ENCODE measurements at places on chromosomes 2 and 18.

DNA sequence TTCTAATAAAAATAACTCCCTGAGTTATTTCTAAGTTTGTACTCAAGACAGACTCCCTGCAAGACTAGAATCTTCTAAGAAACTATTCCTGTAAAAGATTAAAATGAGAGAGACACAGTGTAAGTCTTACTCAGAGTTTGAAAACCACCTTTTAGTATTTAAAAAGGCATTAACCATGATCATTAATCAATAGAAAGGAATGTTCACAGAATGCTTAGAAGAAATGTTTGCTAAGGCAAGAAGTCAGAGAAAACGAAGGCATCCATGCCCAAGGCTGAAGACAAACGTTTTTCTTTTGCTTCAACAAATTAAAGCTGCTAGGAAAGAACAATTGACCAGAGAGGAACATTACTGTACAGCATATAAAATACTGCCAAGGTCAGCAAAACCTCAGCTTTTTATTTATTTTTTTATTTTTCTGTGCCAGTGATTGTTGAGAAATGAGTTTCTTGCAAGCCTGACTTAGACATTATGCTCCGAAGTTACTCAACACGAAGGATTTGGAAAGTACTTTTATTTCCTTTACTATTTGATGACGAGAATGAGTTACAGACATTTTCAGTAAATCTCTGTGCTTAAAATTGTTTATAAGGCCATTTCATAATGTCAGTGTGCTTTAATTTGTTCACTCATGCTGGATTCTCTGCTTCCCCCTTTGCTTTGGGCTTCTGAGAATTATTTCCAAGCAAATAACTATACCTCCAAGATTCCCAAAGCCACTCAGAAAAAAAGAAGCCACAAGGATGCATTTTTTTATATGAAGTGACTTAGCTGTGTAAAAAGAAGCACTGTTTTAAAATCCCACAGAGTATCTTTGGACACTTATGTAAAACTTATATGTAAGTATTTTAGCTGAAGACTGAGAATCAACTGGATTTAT, 20.5 kb downstream of the RND3 start:
- DNase-seq: no peak

DNA sequence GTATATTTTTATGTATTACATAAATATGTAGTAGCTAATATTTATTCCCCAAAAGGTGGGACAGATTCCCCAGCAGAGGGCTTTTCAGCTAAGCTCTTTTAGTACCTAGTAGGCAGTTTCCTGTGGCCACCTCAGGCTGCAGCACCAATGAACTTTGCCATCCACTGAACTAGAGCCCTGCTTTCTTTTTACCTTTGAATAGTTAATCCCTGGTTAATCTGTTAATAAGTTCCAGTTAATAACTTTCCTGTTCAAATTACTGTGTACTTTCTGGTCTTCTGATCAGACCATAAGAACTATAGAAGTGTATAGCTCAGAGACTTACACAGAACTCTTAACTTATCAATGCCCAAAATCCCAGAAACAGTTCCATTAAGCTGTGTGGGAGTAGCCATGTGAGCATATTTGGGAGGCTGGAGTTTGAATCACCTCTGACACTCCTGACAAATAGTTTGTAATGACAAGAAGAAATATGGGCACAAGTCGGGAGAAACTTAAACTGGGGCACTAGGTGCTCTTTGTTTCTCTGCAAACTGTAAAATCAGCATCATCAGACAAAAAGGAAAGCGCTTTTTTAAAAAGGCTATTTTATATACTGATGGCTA, 40.0 kb downstream of the ASXL2 start:
- no peak for DNase-seq

DNA sequence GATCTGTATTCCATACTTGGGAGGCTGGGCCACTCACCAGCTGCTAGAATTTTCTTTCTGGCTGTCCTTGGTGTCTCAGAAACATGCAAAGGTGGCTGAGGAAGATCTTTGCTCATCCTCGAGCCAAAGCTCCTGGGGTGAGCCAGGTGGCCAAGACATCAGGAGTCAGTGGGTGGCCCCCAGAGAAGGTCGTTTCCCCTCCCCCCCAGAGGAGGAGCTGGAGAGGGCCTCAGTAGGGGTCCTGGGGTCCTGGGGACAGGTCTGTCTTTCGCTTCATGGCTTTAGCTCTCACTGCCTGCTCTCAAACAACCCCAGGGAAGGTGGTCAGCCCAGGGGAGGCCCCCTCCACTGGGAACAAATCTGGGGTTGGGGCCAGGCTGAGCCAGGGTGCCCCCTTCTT, 13.6 kb downstream of the KCNK3 start:
- no peak for DNase-seq

DNA sequence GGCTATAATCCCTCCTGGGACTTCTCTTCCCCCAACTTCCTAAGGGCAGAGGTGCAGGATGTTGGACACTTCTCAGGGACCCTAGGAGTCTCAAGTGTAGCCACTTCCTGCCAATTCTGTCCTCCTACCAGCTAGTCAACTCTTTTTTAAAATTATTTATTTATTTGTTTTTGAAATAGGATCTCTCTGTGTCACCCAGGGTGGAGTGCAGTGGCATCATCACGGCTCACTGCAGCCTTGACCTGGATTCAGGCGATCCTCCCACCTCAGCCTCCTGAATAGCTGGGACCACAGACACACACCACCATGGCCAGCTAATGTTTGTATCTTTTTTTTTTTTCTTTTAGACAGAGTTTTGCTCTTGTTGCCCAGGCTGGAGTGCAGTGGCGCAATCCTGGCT, 11.5 kb downstream of the SFTPB start:
- no peak for DNase-seq

DNA sequence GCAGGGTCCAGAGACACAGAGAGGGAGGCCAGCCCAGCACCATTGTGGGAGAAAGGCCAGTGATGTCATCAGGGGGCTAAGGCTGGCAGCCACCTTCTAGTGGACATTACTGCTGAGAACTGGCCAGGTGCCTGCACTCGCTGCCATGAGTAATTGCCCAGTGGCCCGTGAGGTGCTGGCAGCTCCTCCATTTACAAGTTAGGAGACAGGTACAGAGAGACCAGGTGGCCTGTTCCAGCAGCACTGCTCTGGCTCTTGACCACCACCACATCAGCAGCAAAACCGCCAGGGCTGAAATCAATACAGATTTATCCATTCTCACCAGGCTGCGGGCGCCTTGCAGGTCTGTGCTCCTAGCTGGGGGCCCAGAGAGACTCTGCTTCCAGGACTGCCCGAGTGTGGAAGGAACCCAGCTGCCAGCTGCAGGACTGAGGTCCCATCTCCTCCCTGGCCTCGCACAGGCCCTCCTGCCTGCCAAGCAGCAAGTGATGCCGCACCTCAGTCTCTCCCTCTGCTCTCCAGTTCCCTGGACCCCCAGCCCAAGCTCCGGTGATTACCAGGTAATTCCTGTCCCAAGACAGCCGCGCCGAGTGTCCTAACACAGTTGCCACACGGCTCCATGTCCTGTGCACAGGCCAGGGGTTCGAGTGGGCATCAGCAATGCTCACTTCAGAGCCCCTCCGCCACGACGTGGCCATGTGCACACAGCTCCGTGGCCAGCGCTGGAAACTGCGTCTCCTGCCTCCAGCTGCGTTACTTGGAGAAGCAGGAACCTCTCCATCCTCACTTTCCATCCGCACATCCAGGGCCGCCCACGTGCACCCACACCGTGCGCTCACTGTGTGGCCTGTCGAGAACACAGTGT, 101.0 kb upstream of the CTDP1 start:
- no peak for DNase-seq

GRCh38 chr2:138782383-138782782, 2.2 kb upstream of the NXPH2 start:
- DNase-seq: no peak
